Right lobe of liver (tissue), 6 donors: ENCODE measurements at places on chromosomes 7 and 10. TPM values are rescaled to one million over a fixed set of nuclear protein-coding genes. Genes with fewer than 3 reads are reported as not detected.

DNA sequence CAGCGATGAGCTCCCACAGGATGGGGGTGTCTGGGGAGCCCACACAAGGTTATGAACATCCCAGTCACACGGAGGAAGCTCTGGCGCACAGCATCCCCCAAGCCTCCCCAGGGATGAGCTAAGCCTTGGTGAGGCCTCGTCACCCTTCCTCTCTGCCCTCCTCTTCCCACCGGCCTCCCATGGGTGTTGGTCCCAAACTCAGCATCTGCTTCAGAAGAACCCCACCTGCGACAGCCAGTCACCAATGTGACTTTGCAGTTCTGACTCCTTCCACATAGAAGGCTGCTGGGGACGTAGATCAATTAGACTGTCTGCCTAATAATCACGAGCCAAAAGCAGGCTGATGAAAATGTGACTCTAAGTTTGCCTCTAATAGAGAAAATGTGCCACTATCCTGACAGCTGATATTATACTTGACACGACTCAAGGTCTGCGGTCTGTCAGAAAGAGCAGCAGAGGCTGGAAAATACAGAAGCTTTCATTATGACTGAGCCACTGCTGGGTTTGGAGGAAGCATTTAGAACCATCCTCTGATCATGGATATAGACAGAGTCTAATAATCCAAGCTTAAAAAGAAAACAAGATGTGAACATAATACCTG lies 116.0 kb upstream of the PFKP start:
- DNase-seq: no peak

- DNase-seq: no peak
Observed at GRCh38 chr10:58567652-58568051, 55.0 kb downstream of the BICC1 start.

The PLXNA4 gene
- total RNA-seq: 0.27 TPM

DNA sequence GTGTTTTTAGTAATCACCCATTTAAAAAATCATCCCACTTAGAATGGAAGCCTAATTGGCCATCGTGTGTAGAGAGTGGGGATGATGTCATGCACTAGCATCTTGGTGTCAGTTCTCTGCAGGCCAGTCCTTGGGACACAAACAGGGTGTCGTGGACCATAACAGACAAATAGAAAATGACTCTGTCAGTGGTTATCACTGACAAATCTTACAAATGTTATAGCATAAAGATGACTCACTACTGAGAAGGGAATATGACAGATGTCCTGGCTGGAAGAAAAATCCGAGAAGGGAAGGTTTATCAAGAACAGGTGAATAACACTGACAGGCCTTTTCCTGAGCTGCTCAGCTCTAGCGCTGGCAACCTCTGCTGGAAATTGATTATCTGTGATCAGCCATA lies 10.6 kb downstream of the CABCOCO1 start:
- DNase-seq: no peak

DNA sequence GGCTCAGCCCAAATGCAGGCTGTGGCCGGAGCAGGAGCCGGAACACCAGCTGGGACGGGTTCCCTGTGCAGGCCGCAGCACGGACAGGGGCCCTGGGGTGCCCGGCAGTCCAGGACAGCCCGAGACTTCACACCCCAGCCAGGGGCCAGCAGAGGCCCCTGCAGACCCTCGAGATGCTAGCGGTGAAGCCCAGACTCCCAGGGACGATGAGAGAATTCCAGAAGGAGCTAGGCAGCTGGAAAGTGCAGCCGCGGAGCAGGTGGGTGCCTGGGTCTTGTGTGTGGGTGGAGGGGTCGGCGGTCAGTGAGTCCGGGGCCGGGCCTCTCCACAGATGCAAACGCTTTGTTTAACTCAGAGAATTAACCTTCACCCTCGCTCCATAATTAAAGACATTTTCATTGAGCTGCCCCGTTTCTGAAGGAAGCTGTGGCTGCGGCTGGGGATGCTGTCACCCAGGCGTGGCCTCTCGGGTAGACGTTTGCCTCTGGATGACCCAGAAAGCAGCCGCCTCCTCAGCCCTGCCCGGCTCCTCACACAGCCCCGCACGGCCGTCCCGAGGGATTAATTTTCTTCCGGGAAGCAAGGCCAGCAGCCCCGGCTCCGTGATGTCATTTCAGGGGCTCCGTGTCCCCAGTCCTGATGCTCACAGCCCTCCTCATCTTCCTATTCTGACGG lies 26.5 kb downstream of the KNDC1 start:
- DNase-seq: peak; percentile 47

DNA sequence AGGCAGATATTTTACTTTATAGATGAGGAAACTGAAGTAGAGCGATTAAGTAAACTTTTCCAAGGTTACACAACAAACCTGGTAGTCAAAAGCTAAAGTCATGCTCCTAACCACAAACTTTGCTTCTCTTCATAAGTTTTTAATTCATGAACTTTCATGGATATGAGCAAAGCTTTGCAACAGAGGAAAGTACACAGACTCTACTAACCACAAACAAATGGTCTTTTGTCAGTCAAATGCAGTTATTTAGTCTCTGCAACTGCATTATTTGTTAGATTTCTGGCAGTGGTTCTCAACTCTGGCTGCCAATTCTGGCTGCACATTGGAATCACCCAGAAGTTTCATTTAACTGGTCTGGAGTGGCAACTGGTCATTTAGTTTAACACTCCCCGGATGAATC lies 140.6 kb upstream of the TMEM168 start:
- DNase-seq: no peak

DNA sequence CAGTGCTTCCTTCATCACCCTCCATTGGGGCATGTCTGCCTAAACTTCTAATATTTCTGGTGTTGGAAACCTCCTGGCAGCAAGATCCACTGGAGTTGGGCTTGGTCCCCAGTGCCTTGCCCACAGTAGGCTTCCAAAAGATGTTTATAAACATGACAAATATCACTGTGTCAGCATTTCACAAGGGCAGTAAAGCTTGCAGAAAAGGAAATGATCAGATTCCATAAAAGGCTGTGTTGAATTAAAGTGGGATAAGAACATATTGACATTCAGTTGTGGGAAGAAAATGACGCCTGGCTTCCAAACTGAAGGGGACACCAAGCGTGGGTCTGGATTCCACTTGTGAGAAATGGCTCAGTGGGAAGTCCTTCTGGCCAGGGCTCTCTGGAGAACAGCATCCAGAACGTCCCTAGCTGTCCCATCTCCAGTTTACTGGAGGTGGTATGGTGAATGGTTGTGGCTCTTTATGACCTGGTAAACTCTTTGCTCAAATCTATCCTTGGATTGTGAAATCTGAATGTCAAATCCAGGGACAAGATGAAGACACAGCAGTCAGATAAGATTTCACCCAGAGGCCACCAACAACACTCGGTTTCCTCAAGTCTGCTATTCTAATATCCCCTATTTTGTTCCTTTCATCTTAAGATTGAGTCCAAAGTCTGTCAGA lies 287.2 kb downstream of the TNS3 start:
- DNase-seq: no peak

DNA sequence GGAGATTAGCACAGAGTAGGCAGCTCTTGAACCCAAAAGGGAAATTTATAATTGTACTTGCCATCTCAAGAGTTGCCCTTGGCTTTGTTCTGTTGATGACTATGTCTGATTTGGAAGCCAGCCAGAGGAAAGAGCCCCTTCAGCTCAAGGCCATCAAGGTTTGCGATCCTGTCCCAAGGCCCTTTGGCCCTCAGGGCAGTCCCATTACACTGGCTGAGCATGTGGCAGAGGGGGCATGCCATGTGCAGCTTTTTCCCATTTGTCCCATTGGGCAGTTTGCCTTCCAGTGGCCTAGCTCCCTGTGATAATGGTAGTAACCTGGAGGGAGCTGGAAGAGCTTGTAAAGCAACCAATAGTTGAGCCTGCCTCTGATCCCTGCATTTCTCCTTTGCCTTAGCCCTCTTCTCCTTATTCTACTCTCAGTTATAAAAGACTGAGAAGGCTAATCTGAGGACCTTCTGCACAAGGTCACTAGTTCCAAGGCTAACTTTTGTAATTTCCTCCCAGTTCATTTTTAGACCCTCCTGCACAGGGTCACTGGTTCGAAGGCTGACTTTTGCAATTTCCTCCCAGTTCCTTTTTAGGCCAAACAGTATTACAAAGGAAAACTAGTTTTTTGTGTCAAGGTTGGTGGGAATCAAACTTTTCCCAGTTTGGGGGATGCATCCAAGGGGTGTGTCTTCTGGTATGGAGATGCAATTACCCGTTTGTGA lies 31.0 kb upstream of the ARHGAP12 start:
- no peak for DNase-seq

DNA sequence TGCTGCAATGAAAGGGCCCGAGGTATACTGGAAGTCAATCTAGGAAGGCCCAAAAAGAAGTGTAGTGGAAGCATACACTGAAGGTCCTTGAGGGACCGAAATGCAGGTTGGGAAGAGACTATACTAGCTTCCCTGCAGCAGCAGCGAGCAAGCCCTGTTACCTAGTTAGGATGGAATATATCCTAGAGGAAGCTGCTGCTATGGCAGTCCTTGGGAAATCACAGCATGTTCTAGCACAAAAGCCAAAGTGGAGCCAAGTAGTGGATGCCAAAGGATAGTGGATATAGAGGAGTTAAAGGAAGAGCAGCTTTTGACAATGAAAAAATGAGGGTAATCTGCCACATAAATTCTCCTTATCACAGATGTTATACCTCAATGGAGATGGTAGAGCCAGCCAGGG lies 123.8 kb upstream of the STARD3NL start:
- DNase-seq: no peak

- no peak for DNase-seq
Observed at GRCh38 chr10:11112718-11113117, 95.0 kb downstream of the CELF2 start.

GRCh38 chr10:2279711-2280110 lies 542.4 kb upstream of the ADARB2 start:
- no peak for DNase-seq
